HT1080 (cell line): ENCODE measurements at places on chromosomes 12 and 14. TPM values are rescaled to one million over a fixed set of nuclear protein-coding genes. Genes with fewer than 3 reads are reported as not detected.
A peak's percentile ranks its signal among the peaks of the same experiment; 100 is the strongest.

SSTR1 gene
- total RNA-seq = not detected in 2 replicates

OR10AD1 gene
- not detected in 2 replicates for total RNA-seq

OR6C3 gene
- not detected in 2 replicates for total RNA-seq

COCH gene
- 3.7 and 5.2 TPM in 2 replicates for total RNA-seq

TBX3 gene
- 17.2 and 18.4 TPM in 2 replicates for total RNA-seq

NKX2-1 gene
- not detected in 2 replicates for total RNA-seq

GLIPR1L1 gene
- not detected in 2 replicates for total RNA-seq

SLC25A21 gene
- 0.13 and 0.37 TPM in 2 replicates for total RNA-seq

GRCh38 chr14:83838226-83838625, 1691.7 kb upstream of the FLRT2 start:
- DNase-seq = no peak

DNA sequence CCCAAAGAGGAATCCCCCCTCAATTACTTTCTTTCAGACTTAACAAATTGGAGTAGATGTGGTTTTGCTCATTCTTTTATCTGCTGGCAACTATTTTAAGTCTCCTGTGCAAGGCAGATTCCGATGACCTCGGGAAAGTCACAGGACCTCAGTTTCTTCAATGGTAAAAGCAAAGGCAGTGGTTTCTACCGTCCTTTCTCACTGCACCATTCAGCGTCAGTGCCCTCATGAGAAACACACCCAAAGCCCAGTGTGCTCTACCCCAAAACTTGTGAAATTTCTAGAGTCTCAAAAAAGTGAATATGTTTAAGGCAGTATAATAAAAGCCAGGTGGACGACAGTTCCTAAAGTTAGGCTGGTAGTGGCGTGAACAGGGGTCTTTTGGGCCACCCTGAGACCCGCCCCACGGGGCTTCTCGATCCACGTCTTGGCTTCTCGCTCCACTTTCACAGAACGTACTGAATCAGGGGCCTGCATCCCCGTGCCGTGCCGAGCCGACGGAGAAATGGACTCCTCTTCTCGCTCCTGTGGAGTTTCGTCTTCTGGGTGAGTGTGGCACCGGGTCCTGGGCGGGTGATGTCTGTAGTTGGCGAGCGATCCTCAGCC, 1.3 kb upstream of the ARHGAP5 start:
- DNase-seq = no peak

GRCh38 chr14:64232095-64232838, 61.9 kb downstream of the ESR2 start:
- peak; percentile 92 for DNase-seq

DNA sequence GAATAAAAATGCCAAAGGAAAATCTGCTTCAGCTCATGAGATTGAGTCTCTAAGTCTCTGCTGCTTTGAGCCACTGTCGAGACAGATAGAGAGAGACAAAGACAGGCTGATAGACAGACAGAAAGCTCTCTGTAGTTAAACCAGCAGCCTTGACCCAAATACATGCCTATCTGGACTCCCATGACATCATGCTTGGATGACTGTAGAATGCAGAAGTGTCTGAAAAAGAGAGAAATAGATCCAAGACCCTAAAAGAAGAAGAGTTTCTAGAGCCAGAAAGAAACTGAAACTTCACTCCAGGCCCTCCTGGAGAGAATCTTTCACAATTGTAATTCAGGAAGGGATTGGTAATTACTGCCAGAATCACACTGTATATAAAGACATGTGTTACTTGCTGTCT, 122.6 kb upstream of the PLXNC1 start:
- DNase-seq = no peak

DNA sequence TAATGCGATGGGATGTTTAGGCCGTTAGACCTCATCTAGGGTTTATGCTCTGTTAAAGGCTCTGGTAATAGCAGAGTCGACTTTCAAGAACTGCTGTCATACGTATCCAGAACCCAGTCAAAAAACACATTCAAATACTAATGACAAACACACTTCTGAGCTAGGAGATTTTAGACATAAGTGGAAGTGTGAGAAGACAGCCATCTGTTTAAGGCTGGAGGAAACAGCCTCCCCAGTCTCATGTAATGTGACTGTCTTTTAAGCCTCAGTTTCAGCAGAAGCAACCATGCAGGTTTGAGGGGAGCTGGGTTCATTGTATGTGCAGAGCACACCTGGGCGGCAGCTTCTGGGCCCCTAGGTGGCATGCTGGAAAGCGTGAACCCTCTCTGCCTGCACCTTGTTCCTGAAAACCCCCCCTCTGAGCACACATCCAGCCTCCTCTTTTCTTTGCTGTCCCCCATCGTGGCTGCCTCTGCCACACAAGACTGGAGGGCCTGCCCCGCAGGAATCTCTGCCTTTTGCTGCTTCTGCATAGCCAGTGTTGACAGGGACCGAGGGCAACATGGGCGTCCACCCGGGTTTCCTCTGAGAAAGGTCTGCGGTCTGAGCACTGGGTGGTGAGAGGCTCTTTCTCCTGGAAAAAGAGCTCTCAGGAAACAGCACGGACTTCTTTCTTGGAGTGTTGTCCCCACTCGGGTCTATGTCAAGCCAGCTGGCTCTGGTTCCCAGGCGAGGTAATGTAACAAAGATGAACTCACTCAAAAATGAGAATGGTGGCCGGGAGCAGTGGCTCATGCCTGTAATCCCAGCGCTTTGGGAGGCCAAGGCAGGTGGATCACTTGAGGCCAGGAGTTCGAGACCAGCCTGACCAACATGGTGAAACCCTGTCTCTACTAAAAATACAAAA, 11.6 kb downstream of the WNT5B start:
- DNase-seq = no peak

DNA sequence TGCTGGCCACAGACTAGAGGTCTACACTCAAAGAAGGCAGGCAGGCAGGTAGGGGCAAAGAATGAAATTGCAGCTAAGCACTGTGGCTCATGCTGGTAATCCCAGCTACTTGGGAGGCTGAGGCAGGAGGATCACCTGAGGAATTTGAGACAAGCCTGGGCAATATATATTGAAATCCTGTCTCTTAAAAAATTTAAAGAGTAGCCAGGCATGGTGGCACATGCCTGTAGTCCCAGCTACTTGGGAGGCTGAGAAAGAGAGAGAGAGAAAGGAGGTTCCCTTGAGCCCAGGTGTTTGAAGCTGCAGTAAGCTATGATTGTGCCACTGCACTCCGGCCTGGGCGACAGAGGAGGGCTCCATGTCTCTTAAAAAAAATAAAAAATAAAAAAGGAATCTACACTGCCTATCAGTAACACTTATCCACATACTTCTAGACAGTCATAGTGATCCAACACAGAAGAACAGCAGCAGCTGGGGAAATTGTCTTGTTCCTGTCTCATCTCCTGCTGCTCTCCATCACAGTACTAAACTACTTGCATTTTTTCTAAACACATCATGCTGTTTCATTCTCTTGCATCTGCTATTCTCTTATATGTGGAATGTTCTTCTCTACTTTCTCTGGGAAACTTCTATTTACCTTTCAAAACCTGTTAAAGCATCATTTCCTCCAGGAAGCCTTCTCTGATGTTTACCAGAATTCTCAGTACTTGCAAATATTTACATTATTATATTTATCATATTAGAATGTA, 57.2 kb downstream of the ATF7 start:
- DNase-seq = no peak

GRCh38 chr12:114302606-114303315, 103.2 kb downstream of the TBX5 start:
- DNase-seq = peak; percentile 5

GRCh38 chr12:124428136-124428791, 133.4 kb downstream of the RFLNA start:
- DNase-seq = no peak

DNA sequence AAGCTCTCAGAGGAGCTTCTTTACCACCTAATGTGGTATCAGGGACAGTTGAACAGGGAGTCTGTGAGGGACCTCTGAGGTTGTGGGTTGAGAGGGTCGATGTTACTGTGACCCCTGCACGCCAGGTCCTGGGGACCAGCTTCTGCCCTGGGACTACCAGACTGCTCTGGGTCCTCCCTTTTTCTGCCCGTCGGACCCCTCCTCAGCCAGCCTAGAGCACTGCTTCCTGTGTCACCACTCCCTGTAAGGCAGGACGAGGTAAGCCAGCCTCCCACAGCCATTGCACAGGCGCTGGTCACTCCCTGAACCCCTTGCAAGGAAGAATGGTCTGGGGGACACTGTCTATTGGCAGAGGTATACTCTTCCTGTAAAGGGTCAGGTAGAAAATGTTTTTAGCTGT, 38.1 kb downstream of the SYNE3 start:
- DNase-seq = no peak

- DNase-seq = no peak
These were observed 28.4 kb downstream of the BCL2L14 start for GRCh38 chr12:12099102-12099501.

GRCh38 chr12:3084742-3085141, 7.6 kb downstream of the TSPAN9 start:
- DNase-seq = no peak

DNA sequence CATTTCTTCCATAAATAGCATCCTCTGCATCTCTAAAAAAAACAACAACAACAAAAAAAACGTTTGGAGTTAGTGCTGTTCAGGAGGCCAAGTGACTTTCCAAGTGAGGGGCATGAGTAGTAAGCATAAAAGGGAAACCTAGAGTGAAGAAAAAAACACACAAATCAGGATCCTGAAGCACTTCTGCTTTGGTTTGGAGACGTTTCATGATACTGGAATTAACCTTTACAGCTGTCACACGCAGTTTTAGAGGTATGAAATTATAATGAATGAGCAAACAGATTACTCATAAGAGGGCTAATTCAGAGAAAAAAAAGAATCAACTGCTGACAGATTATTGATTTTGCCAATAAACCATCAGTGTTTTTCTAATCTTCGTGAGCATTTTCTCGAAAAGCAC, 3.8 kb downstream of the SRSF9 start:
- DNase-seq = no peak

- DNase-seq = no peak
These were observed 15.3 kb downstream of the EML1 start for GRCh38 chr14:99808515-99808914.

DNA sequence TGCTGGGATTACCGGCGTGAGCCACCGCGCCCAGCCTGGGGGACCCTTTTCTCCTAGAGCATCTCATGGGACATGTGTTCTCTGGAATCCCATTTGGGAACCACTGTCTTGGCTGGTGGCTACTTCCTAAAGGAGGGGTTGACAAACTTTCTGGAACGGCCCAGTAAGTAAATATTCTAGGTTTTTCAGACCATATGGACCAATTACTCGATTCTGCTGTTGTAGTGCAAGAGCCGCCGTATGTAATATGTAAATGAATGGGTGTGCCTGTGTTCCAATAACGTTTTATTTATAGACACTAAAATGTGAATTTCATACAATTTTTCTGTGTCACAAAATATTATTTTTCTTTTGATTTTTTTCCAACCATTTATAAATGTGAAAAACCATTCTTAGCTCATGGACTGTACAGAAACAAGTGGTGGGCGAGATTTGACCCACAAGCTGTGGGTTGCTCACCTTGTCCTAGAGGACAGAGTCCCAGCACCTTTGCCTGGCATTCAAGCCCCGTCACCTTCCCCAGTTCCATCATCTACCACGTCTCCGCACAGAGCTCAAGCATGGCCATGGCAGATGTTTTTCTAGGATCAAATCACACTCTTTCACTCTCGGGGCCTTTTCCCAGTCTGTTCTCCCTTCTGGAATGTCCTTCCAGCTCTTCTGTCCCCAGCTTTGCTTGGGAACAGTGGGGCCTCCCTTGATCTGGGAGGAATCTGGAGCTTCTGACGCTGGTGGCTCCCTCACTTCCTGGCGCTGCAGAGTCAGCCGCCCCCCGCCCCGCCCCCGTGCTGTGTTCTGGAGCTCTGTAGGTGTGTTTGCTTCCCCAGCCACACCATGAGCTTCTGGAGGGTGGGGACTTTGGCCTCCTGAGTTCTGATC, 17.9 kb upstream of the RCOR1 start:
- no peak for DNase-seq

- no peak for DNase-seq
These were observed 187.0 kb downstream of the NUAK1 start for GRCh38 chr12:105951732-105952131.

GRCh38 chr12:26068503-26068902, 56.3 kb downstream of the BHLHE41 start:
- no peak for DNase-seq

DNA sequence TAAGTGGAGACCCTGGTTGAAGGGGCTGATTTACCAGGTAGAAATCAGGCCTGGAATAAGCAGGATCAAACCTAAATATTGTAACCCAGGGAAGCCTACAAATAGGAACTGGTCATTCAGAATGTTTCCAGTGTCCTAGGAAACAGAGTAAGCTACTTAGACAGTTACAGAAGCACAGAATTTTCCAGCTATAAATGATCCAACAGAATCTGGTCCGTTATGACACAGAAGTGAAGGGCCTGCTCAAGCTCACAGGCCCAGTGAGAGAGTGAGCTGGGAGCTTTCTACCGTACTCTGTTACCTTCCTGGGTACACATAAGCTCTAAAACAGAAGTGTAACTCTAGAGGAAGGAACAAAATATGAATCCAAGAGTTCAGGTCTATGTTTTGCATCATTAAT, 119.1 kb downstream of the TTC7B start:
- DNase-seq = no peak

GRCh38 chr12:22329621-22330020, 4.9 kb downstream of the ST8SIA1 start:
- no peak for DNase-seq
